ENCODE measurements at places on chromosomes 16 and 17.

DNA sequence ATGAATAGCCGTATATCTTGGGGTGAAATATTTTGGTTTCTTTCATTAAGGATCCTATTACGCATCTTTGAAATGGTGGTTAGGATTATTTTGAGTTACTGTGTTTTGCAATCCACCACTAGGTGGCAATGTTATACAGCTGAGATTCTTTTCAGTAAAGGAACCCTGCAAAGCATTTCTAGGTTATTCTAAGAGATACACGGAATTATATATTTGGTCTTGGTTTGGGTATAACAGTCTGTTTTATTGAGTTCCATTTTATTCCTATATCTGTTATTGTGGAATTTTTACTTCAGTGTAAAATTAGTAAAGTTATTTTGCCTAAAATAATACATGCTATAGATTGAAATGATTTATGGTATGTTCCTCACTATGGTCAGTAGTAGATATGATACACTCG lies 62.9 kb upstream of the CPHXL start:
- DNase-seq: no peak

- DNase-seq: no peak
These were observed 31.4 kb downstream of the MYO15A start for GRCh38 chr17:18139949-18140348.

DNA sequence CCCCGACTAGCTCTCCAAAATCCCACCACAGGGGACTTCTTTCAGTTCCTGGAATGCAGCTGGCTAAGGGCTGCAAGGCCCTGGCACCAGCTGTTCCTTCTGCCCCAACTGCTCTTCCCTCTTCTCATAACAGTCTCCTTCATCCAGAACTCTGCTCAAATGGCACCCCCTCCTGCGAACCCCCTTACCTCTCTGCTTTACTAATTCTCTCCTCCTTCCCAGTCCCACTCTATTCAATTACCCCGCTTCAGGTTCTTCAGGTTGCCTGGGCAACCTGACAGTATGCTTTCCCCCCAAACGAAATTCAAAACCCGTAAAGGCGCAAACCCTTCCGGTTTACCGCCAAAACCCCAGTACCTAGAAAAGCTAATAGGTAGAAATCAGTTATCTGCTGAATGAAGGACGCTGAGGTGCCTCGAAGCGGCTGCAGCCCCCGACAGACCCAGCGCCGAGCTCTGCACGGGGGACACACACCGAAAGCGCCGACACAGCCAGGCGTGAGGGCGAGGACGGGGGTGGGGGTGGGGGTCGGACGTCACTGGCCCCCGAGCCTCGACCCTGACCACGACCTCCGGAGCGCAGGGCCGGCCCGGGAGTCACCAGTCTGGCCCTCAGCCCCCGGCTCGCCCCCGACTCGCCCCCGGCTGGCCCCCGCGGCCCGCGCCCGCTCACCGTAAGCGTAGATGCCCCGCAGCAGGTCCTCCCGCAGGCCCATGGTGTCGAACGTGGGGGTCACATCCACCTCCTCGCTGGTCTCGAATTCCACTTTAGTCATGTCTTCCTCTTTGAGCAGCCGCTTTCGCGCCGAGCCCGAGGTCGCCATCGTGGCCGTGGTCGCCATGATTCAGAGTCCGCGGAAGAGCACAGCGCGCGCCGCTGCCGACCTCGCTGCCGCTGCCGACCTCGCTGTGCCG lies 550 bp downstream of the EIF4A3 start:
- peak; percentile 41 for DNase-seq

- no peak for DNase-seq
These were observed 82.3 kb downstream of the GNAO1 start for GRCh38 chr16:56273615-56274014.

- no peak for DNase-seq
These were observed 14.1 kb upstream of the YWHAE start for GRCh38 chr17:1414001-1414574.

- no peak for DNase-seq
These were observed 18.6 kb upstream of the DRG2 start for GRCh38 chr17:18069101-18069500.

DNA sequence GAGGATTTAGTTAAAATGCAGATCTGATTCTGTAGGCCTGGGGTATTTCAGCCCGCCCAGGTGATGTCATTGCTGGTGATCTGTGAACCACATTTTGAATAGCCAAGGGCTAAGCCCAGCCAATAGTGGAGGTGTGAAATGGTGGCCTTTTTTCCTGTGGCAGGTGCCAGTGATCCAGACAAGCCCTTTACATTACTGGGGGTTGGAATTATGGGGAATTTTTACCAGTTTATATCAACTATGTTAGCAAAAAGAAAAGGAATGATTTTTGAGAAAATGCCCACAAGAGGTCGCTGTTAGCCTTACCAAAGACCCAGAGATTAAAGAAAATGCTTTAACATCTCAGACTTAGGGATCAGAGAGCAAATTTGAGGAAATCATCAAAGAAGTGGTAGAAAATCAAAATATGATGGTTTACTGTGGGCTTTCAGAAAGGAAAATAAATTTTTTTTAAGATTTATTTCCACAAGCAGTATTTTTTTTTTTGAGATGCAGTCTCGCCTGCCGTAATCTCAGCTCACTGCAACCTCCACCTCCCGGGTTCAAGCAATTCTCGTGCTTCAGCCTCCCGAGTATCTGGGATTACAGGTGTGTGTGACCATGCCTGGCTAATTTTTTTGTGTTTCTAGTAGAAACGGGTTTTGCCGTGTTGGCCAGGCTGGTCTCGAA lies 3.9 kb downstream of the VPS35L start:
- no peak for DNase-seq

DNA sequence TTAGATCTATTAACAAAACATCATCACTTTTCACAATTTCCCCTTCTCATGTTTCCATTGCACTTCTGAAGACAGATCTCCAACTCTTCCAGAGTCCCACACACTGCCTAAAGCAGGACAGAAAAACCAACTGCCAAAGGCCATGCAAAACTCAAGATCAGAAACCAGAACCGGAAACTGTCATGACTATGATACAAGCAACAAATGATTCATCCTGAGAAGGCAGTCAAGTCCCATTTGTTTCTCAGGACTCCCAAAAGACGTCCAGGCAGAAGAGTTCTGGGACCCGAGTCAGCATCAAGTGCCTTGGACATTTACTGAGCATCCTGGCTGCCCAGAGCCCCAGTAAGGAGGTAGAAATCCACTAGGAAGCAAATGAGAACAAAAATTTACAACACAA lies 38.8 kb downstream of the ERN1 start:
- peak; percentile 40 for DNase-seq

- DNase-seq: no peak
These were observed 14.0 kb upstream of the HYDIN start for GRCh38 chr16:71244521-71244920.

GRCh38 chr17:78972507-78973105 lies 7.1 kb downstream of the LGALS3BP start:
- no peak for DNase-seq

- peak; percentile 74 for DNase-seq
These were observed 1.2 kb upstream of the SPAG9 start for GRCh38 chr17:51121620-51122472.

DNA sequence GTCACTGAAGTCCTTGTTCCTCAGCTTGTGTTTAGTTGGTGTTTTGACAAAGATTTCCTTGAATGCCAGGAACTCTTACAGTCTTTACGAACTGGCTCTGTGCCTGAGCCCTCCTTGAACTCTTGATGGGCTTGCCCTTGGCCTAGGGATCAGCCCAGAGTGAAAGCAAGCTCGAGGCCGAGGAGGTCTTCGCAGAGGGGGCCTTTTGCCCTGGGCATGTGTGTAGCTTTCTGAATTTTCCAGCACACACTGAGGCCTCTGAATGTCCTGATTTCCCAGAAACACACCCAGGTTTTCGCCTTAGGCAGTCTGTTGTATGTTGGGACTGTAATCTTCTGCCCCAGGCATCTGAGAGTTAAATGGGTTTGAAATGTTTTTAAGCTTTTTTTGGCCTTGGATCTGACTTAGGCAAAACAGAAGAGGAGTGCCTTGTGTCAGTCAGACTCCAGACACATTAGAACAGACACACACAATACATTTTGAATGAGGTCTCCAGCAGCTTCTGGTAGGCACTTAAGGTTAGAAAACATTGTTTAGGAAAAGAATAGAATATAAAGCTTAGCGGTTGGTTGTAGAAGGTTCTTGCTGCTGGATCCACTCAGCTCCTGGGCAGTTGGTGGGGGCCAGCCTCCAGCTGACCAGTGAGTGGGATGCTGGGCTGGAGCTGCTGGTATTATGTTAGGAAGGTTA lies 17.1 kb downstream of the FOXK2 start:
- no peak for DNase-seq

DNA sequence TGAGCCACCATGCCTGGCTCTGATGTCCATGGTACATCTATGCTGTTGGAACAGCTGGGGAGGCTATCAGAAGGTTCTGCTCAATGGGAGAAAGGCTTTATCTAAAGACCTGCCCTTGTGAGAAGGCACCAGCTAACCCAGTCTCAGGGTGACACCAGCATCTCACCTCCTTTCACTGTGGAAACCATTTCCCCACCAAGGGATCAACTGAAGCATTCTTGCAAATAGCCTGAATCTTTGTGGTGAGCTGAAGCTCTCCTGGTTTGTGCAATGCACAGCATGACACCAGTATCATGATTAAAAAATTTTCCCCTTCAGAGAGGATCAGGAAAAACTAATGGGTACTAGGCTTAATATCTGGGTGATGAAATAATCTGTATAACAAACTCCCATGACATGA lies 5.1 kb downstream of the CCL18 start:
- no peak for DNase-seq

GRCh38 chr17:82236142-82236971 lies 7.5 kb downstream of the SLC16A3 start:
- DNase-seq: peak; percentile 75

All from activated CD4-positive, alpha-beta memory T cell treated with anti-CD3 and anti-CD28 coated beads, Interleukin-2, amount 10 ng/mL, durations not matched to agents 7 days and 5 days (primary cell).